Mesothelial cell of epicardium (in vitro differentiated cells): ENCODE measurements at places on chromosomes 12 and 14.

DNA sequence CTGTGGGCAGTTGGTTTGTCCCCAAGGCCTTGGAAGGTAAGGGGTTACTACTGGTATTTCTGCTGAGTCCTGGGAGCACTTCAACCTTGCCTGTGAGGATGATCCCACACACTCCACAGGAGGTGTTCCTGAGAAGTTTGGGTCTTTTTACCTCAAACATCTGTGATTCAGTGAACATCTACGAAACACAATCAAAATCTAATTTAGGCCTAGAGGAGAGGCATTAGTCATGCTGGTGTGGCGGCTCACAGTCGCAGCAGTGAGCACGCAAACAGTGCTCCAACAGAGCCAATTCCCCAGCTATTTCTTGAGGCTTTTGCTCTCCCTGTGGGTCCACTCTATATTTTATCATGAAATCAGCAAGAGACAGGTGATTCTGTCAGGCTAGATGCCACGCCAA lies 107.6 kb downstream of the APAF1 start:
- no peak for DNase-seq

DNA sequence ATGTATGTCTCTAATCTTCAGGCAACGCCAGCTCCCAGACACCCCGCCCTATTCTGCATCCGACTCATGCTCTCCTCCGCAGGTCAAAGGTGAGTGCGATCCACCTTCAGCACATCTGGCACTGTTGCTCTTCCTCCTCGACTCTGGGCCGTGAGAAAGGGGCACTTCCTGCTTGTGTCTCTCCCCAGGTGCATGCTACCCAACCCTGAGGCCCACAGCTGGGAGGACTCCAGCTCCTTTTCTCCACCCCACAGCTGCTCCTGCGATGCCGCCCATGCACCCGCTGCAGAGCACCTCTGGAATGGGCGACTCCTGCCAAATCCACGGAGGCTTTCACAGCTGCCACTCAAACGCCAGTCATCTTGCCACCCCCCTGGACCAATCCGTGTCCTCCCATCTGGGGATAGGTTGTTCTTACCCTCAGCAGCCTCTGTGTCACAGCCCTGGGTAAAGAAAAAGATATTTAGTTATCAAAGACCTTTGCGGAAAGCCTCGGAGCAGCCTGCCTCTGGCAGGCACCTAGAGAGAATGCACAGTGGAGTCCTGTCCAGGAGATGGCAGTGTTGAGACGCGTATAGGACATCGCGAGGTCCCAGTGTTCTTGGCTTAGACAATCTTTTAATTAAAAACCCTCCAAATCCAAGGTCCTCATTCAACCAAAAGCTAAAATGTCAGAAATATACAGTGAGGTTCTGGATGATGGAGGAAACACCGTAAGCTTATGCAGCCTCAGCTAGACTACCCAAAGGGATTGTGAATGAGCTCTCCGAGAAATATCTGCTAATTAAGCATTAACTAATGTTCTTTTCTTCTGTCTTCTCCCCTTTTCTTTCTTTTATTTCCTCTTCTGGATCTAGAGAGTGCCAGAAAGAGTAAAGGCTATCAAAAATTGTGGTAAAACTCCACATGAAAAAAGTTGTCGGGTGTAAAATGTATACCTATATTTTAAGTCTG lies 54.3 kb downstream of the MYRFL start:
- peak; percentile 78 for DNase-seq

GRCh38 chr14:99819514-99819913 lies 26.3 kb downstream of the EML1 start:
- no peak for DNase-seq

DNA sequence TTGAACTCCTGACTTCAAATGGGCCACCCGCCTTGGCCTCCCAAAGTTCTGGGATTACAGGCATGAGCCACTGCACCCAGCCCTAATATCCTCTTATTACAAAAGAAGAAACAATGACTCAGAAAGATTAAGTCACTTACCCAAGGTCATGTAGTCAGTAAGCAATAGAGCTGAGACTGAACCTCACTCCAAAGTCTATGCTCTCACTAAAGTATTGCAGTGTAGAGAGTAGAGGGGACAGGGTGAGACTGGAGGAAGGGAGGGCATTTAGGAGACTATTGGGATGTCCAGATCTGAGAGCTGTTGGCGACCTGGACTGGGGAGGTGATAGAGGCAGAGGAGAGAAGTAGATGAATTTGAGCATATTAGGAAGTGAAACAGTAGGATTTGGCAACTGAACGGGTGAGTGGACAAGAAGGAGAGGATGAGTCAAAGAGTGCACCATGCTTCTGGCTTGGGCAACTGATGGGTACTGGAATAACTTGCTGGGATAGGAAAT lies 11.8 kb downstream of the P2RX7 start:
- no peak for DNase-seq

GRCh38 chr12:66627270-66627987 lies 51.4 kb downstream of the GRIP1 start:
- no peak for DNase-seq

- no peak for DNase-seq
These were observed 11.6 kb downstream of the RASSF8 start for GRCh38 chr12:25970082-25970481.

GRCh38 chr12:100528471-100529127 lies 44.9 kb upstream of the GAS2L3 start:
- no peak for DNase-seq

DNA sequence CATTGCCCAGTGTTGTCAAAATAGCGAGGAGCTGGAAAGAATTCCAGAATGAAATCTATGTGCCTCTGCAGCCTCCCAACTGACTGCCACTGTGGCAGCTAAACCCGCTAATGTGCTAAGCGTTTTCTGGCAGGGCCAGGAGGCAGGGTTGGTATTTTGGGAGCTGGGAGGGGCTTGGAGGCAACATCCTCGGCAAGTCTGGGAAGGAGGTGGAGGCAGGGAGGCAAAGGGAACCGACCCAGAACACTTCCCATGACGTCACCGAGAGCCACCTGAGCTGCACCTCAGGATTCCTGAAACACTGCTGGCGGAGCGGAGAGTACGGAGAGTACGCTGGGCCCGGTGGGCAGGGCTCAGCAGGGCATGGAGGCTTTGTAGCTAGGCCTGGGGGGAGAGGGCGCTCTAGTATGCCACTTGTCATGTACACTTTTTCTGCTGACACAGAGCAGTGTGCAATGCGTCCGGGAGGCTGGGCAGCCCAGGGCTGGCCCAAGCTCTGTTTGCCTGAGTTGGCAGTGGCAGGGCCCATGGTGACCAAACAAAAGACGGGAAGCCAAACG lies 81.5 kb downstream of the DPF3 start:
- no peak for DNase-seq

GRCh38 chr14:63857466-63858030 lies 4.7 kb downstream of the SYNE2 start:
- no peak for DNase-seq
